Muscle of leg (tissue), 16 donors: ENCODE measurements at places on chromosomes 6 and 20.

DNA sequence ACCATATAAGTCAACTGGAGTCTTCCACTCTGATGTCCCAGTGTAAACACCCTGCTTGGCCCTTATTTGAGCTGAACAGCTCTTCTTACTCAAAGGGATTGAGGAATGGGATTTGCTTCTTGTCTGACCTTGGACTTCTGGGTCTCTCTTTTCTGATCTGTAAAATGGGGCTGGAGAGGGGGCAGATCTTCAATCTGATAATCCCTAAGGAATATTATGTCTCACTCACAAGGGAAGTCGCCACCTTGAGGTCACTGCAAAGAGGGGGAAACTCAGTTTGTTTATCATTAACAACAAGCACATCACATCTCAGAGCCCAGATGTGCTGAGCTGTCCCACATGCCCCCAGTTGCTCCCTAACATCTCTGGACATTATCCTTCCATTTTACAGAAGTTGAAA is 15.1 kb downstream of the KCNS1 start:
- no peak for DNase-seq

DNA sequence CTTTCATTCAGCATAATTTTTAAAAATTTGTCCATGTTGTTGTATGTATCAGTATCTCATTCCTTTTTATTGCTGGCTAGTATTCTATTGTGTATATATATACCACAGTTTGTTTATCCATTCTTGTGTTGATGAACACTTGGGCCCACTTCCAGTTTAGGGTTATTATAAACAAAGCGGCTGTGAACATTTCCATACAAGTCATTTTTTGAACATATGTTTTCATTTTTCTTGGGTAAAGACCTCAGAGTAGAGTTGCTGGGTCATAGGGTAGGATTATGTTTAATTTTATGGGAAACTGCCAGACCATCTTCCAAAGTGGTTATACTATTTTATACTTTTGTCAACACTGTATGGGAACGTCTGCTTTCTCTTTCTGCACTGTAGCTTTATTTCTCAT is 55.3 kb downstream of the RBM24 start:
- no peak for DNase-seq

DNA sequence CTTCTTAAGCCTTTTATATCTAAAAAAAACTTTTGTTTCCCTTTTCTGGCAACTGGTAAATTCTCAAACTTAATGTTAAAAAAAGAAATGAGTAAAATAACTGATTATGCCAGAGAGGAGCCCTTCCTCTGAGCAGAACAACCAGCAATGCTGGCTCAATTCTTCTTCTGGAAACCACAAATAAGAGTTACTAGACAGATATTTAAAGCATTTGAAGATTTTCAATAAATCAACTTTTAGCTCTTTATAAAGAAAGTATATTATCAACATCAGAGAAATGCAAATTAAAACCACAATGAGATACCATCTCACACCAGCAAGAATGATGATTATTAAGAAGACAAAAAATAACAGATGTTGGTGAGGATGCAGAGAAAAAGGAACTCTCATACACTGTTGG is 61.1 kb upstream of the TCF21 start:
- DNase-seq = no peak

DNA sequence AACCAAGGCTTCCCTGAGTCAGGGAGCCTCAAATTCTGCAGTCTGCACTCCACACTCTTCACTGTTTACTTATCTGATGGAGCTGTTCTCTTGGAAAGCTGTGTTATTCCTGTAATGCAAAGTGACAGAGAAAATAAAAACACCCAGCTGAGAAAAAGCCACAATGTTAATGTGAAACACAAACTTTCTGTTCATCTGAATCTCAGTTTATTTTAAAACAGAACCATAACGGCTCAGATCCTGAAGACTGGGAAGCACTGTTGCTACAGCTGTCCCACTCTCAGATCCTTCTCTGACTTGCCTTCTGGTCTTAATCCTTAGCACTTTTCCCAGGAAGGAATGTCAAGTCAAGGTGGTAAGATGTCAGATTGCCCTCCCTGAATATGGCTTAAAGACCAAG is 736.6 kb downstream of the DHX35 start:
- peak; percentile 46 for DNase-seq

DNA sequence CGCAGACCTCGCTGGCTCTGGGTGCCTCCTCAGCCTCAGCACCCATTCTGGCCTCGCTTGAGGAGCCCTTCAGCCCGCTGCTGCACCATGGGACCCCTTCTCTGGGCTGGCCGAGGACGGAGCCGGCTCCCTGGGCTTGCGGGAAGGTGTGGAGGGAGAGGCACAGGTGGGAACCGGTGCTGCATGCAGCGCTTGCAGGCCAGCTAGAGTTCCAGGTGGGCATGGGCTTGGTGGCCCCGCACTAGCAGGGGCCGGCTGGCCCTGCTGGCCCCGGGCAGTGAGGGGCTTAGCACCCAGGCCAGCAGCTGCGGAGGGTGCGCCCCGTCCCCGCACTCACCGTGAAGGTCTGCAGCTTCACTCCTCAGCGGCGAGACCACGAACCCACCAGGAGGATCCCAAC is 30.4 kb downstream of the DEFB114 start:
- DNase-seq = no peak

DNA sequence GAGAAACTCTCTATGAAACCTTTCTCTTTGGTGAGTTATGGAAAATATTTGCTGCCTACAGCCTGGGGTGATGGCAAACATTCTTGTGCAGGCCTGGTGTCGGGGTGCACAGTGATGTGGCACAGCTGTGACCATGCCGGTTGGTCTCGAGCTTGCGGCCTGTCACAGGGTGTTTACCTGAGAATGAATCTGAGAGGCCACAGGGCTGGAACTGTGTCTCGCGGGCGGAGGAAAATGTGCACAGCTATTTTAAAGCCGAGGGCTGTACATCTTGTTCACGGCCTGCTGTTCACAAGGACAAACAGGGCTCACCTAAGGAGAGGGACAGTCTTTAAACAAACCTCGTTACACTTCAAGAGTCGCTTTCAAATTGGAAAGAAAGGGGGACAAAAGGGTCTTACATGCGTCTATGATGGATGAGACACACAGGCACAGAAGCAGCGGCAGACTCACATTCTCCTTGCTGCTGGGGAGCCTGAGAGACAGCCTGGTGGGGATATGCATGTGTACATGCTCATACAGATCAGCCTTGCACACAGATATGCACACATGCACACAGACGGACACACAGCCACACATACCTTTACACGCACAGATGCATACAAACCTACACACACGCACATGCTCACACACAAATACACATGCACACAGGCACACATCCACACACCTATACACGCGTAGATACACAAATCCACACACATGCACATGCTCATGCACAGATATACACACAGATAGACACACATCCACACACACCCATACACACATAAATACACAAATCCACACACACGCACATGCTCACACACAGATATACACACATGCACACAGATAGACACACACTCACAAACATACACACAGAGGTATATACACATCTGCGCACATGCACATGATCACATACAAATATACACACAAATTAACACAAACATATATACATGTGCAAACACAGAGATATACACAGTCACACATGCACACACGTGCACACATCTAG is 69.6 kb upstream of the FOXA2 start:
- no peak for DNase-seq

DNA sequence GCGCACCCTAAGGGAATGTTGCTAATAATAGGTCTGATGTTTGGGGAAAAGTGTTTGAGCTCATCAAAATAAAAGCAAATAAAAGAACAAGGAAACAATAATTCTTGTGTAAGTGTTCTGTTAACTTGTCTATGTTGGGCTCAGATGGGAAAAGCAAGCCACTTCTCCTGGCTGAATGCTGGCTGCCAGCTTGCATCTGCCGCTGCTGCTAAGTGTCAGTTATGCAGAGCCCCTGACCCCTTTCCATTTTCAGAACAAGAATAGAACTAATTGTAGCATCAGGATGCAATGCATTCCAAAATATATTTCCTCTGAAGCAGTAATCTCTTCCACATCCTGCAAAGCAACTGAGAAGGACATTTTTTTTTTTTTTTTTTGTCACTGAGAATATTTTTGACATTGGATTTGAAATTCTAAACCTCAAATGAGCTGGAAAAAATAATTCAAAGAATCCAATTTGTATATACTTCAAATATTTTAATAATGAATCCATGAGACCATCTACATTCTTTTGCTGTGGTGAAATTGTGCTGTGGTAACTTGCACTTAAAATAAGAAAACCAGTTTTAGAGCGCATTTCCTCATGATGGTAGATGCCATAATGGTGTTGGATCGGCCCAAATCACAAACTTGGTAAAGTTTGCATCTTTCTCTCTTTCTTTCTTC is 43.9 kb upstream of the DEK start:
- DNase-seq = peak; percentile 25

DNA sequence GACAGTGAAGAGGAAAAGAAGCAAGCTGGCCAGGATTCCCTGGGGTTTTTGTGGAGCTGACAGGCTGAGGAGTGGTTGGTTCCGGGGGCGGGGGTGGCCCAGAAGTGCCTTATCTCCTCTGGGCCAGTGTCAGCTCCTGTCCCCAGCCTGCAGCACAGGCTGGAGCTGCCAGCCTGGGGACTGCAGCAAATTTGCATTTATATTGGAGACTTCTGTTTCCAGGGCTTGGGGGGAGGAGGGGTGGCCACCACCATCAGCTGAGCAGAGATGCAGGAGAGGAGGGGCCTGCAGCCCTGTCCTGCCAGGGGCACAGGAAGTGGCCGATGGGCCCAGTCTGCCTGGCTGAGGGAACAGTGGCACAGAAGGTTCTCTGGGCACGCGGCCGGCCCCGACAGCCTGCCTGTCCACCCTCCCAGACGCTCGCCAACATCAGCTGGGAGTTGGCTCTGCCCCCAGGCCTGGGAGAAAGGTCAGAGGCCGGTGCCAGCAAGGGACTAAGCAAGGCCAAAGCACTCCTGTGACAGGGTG is 24.3 kb upstream of the SCRT2 start:
- no peak for DNase-seq

- no peak for DNase-seq
Measured at GRCh38 chr6:144683216-144684070, 398.3 kb downstream of the UTRN start.

DNA sequence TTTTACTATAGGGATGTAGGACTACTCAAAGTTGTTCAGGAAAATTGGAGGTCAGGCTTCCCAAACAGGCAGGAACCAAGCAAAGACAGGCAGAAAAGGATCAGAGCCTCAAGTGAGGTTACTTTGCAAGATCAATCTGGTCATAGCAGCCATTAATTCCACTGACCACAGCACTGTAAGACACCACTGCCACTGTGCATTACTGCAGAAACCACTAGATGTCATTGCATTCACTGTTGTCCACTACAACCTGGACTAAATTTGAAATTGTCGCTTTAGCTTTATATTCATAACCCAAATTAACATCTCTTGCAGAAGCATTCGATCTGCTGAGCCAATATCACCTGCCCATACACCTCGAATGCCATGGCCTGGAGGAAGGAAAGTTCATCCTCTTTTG is 126.9 kb upstream of the UFL1 start:
- peak; percentile 36 for DNase-seq

DNA sequence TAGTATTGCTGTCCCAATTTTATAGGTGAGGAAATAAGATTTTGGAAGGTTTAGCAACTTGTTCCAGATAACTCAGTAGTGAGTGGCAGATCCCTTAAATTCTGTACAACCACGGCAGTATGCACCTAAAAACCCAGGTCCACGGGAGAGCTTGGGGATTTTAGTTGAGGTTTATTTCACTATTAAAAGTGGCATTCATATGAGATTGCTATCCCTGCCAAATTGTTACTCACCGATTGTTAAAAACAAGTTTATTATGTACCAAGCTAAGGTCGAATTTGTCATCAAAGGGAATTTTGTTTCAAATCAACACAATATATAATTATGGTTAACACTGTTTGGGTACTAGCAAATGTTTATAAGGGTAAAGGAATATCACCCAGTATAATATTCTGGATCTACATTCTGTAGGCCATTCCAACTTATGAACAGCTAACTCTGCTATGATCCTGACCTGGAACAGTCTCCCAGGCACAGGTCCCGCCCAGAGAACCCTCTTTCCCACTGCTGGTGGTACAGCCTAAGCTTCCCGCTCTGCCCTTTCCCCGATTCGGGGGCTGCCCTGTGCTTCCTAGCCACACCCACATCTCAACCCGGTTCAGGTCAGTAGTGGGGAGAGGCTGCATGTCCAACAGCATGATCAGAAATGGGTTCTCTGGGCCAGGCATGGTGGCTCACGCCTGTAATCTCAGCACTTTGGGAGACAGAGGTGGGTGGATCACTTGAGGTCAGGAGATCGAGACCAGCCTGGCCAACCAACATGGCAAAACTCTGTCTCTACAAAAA is 24.9 kb downstream of the GPLD1 start:
- no peak for DNase-seq

DNA sequence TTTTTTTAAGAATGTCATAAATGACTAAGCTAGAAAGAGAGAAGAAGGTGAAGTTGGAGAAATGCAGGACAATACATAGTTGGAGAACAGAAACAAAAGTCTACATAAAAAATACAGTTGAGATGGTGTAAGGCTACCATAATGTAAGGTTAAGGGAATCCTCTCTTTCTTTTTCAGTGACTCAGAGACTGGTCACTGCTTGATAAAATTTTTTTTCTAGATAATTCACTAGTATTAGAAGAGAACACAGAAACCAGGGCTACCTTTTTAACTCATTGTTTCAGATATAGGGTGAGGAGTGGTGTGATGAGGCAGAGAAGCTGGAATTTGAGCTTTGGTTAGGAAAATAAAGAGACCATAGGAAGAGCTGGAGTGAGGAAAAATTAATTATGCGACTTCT is 18.2 kb upstream of the EDN1 start:
- no peak for DNase-seq

GRCh38 chr6:137677709-137678108 is 183.5 kb upstream of the OLIG3 start:
- DNase-seq = peak; percentile 12

GRCh38 chr20:62617711-62618483 is 24.4 kb upstream of the SLCO4A1 start:
- no peak for DNase-seq

DNA sequence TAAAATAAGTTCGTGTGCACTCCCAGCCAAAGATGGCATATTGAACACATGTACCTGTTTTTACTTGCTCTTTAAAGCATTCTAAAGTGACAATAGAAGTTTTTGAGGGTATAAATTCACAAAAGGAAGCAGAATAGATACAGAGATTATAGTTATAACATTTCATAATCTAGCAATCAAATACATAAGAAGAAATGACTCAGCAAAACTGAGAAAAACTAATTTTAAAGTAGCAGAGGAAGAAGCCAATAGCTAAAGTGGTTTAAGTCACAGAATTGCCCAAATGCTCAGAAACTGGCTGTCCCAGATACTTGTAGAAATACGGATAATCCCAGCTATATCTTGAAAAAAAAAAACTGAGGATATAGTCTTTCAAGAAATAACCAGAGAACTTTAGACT is 49.2 kb upstream of the TBC1D32 start:
- no peak for DNase-seq
